ENCODE measurements at places on chromosomes 11 and 22.

GRCh38 chr11:22203281-22203680, 10.4 kb downstream of the ANO5 start:
- DNase-seq: no peak

- no peak for DNase-seq
Measured at GRCh38 chr22:36505998-36506635, 723 bp downstream of the FOXRED2 start.

DNA sequence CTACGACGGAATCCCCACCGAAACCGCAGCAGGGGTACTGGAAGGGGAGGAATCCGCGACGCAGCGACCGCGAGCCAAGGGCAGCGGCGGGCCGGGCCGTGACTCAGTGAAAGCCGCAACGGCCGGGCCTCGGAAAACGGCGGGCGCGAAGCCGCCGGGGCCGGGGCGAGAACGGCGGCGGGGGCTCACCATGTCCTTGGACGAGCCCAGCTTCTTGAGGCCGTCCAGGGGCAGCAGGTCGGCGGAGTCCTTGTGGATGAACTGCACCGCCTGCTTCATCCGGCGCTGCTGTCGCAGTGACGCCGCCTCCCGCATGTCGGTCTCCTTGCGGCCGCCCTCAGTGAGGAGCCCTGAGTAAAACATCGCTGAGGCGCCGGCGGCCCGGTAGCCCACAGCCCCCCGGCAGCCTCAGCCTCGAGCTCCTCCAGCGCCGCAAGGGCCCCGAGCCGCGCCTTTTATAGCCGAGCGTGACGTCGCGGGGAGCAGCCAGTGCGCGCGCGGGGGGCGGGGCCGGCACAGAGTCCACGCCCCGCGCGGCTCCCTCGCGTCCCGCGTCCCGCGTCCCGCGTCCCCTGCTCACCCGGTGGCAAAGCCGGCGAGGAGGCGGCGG, at the start of gene NRIP3:
Gene NRIP3 (minus strand): TSS at position 429 of the 610 bp plus-strand sequence. CDS start 66 bp downstream, at position 363.
- DNase-seq: peak; percentile 85

DNA sequence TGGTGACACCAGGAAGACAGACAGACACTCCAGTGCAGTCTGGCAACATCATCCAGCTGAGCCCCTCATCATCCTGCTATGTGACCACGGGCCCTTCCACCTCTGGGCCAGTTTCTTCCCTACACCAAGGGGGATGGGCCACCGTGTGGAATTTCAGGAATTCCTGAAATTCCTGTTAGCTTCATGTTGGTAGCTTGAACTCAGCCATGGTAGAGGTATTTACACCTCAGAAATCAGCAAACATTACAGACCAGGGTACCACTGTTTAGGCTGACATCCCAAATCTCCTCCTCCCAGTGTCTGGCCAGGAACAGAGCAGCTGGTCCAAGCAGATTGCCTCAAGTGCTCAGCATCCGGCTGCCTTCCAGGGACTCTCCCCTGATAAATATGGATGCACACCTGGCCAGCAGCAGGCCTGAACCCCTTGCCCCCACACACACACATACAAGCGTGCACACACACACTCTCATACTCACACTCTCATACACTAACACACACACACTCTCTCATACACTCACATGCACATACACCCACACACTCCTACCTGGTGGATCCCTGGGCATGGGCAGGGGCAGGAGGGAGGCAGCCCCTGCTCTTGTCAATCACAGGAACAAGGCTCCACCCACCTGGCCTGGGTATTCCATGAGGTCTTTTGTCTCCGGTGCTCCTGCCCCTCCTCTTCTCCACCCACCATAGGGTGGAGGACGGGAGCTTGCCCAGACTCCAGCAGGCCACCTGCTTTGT, 85.2 kb downstream of the BUD13 start:
- no peak for DNase-seq

Measured in B cell (primary cell).